Spinal cord (tissue), 10 donors: ENCODE measurements at places on chromosomes 5 and 9.

- no peak for DNase-seq
Measured at GRCh38 chr5:93921001-93921400, 179.6 kb upstream of the POU5F2 start.

DNA sequence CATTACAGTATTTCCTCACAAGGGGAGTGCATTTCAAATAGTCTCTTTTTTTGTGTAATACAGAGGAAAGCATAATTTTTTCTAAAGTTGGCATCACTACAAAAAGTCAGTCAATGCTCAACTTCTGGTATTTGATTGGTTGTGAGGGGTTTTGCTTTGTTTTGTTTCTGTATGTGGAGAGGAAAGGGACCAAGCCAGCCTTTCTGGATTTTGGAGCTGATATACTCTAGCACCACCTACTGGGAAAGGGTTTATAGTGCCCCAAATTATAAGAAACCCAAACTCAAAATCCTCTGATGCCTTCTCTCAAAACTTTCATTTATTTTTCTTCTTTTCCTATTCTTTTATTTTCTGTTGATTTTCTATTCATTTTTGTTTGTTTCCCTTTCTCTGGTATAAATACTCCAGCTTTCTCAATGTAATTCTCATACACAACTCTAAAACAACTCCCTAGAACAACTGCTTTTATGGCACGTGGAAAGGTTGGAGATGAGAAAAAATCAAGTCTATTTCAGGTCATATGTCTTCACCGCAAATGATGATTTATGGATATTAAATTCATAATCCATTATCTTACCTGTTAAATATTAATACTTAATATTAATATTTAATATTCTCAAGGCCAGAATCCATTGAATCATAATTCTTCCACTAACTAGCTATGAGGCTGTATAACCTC, 69.5 kb upstream of the ANXA1 start:
- DNase-seq, result peak; percentile 89

DNA sequence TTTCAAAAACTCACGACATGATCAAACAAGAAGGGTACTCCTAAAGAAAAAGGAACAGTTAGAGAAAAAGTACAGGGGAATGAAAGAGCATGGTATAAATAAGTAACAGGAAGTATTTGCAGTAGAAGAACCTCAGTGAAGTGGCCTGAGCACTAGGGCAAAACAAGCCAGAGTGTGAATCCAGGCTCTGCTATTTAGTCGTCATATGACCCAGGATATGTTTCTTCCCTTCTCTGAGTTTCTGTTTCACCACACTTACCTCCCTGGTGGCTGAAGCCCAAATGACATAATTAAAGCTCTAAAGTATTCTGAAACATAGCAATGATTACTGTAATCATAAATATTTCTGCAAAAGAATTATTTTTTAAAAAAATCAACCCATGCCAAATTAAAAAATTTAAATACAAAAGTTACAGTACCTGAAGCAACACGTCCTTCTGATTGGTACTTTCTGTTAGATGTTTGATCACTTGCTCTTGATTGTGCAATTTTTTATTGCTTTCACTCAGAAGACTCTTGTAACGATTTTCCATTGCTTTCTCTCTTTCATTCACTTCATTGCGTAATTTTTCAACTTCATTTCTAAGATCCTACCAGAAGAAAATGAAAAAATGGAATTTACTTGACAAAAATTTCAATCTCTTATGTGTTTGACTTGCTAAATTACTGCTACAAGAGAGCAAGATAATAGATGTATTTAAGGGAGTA, 88.9 kb downstream of the CDK5RAP2 start:
- DNase-seq, result no peak

GRCh38 chr9:16252616-16253015, 617.9 kb downstream of the BNC2 start:
- DNase-seq, result no peak

GRCh38 chr9:105694190-105694847, at the start of gene TMEM38B:
Gene TMEM38B (plus strand): TSS chr9:105694541. CDS start chr9:105694661, 120 bp downstream.
- peak; percentile 68 for DNase-seq

DNA sequence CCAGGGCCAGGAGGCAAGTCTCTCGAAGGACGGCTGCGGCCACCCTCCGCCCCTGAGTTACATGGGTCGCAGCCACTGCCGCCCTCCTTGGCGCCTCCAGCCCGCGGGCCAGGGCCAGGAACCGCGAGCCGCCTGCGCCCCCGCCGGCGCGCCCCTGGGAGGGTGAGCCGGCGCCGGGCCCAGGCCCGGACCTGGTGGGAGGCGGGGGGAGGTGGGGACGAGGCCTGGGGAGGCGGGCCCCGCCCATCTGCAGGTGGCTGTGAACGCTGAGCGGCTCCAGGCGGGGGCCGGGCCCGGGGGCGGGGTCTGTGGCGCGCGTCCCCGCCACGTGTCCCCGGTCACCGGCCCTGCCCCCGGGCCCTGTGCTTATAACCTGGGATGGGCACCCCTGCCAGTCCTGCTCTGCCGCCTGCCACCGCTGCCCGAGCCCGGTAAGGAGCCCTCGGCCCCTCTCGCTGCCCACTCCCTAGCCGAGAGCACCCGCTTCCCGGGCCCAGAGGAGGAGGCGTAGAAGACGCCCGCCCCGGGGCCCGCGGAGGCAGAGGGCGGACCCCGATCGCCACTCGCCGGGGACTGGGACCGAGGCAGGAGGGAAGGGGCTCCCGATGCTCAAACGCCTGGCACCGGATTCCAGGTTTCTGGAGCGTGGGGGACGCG, at the start of gene ASS1:
Gene ASS1, plus strand, starts transcription at position 397 of the 657 bp plus-strand sequence. CDS start 7,268 bp downstream, outside the sequence.
- peak; percentile 55 for DNase-seq

- peak; percentile 70 for DNase-seq
Measured at GRCh38 chr9:13033959-13034693, 245.4 kb downstream of the MPDZ start.

GRCh38 chr5:133828722-133829121, 139.7 kb downstream of the C5orf15 start:
- no peak for DNase-seq

GRCh38 chr9:81132796-81133195, 556.6 kb downstream of the TLE1 start:
- no peak for DNase-seq

DNA sequence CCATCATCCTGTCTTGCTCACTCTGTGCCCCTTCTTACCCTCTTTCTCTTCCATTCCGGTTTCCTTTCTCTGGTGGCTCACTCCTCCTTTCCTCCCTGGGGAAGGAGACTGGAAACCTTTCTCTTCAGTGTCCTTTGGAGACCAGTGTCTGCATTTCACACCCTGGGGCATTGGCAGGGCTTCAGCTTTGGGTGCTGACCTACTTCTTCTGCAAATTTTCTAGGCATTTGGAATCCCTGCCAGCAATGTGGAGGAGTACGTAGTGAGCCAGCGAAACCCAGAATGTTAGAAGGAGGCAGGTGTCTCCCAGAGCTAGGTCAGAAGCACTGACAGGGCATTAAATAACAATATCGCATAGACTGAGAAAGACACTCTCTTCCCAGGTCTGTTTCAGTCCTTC, 122.2 kb downstream of the SLC28A3 start:
- DNase-seq, result no peak

DNA sequence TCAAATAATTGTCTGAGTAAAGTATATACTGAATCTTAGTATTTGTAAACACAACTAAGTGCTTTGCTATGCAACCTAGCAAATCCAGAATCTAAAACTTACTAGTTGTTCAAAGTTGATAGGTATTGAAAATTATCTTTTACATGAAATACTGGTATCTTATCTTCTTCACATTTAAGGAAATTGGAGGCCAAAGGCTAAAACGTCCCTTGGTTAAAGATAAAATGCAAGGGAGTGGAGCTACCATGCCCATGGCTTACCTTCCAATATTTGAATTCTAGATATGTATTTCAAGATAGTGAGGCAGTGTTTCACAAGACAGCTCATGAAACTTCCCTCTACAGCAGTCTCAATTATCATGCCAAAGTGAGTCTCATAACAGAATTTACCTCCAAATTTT, 373.5 kb downstream of the KIAA0825 start:
- no peak for DNase-seq

GRCh38 chr5:35269006-35269405, 38.7 kb upstream of the PRLR start:
- DNase-seq, result no peak

GRCh38 chr5:149037817-149038216, 25.0 kb downstream of the SH3TC2 start:
- DNase-seq, result no peak

DNA sequence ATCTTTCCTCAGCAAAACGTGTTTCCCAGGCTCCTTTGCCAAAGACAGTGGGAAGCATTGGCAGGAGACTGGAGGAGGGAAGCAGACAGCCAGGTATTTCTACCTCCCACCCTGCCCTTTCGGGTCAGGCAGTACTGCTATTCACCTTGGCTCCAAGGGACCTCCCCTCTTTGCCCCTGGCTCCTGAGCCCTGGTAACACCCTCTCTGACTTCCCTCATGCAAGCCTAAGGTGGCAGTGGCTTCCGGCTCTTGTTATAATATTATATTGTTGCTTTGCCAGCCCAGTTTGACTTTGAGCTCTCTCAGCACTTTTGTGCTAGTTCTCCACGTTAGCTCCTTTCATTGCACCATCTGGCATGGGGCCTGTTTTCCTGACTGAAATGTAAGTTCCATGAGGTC, 81.6 kb upstream of the IFNK start:
- no peak for DNase-seq
